ENCODE measurements at places on chromosomes 2 and 18.

GRCh38 chr18:79567481-79568147 is 112.0 kb upstream of the CTDP1 start:
- no peak for ATAC-seq

GRCh38 chr2:45987856-45988255 is 309.4 kb upstream of the EPAS1 start:
- no peak for ATAC-seq

DNA sequence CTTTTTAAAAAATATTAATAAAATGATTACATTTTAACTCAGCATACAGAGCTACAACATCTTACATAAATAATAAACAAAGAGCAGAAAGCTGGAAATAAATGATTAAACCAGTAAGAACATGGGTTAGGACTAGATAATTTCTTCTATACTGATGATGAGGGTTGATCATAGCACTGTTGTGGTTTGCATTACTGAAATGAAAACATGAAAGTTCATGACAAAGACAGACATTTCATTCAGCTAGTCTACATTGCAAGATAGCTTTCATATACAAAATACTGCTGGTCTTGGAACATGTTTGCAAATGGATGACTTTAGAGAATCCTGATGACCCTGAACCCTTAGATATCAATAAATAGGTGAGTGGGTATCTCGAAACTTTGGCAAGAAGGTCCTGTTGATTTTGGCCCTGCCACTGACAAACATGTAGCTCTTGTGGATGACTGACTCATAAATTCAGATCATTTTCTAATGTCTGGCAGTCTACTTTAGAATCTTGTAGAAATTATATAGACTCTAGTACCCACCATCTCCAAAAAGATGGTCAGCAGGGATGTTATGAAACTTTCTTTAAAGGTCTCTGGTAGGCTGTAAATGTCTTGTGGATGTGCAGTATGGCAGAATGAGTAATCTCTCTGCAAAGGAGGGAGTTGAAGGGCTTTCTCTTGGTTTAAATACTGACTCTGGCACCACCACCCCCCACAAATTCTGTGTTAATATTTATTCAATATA is 15.5 kb upstream of the CDC42EP3 start:
- peak; percentile 75 for ATAC-seq

DNA sequence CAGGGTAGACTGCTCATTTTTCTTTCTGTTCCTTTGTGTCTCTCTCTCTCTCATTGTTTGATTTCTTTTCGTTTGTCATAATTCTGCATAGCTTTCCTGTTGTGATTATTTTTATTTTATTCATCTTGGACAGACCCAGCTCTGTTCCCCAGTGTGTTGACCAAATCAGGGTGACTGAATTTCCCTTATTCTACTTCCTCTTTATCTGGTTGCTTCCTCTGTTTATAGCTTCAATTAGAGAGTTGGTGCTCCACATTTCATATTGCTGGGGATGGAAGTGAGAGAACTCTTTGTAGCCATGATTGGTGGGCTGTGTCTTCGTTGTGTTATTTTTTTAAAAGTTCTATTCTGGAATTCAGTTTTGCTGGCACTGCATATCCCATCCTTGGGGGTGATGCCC is 19.1 kb downstream of the PROKR1 start:
- no peak for ATAC-seq

DNA sequence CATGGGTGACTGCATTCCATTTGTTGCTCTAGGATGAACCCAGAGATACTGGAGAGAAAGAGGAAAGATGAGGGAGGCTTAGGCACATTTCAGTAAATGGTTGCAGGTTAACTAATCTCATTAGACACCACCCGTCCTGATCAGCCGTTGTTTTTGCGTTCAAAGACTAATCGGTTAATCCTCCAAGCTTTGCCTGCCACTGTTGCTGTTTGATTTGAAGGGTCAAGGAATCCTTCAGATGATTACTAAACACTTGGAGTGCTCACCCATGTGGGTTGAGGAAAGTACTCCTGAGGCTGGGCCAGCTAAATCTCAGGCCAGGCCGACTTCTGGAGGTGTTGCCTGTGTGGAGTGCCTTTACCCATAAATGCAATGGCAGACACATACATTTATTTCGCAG is 8.6 kb downstream of the SH3RF3 start:
- no peak for ATAC-seq

DNA sequence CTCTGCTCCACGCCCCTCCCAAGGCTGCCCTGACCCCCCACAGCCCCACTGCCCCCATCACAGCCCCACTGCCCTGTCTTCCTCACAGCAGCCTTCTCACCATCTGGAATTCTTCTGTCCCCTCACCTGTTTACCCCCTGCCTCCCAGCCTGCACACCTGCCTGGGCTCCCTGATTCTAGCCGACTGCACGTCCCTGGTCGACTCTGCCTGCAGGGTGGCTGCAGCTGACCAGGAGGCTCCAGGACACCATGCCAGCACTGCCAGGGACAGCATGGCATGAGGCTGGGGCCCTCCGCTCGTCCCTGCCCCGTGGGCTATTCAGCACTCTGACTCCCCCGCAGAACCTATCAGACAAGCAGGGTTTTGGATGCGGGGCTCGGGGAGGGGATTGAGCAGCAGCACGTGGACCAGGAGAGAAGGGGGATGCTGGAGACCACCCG is 254.1 kb downstream of the HDAC4 start:
- ATAC-seq: no peak

- no peak for ATAC-seq
These were observed 1047.8 kb downstream of the SOCS6 start for GRCh38 chr18:71336576-71337210.

DNA sequence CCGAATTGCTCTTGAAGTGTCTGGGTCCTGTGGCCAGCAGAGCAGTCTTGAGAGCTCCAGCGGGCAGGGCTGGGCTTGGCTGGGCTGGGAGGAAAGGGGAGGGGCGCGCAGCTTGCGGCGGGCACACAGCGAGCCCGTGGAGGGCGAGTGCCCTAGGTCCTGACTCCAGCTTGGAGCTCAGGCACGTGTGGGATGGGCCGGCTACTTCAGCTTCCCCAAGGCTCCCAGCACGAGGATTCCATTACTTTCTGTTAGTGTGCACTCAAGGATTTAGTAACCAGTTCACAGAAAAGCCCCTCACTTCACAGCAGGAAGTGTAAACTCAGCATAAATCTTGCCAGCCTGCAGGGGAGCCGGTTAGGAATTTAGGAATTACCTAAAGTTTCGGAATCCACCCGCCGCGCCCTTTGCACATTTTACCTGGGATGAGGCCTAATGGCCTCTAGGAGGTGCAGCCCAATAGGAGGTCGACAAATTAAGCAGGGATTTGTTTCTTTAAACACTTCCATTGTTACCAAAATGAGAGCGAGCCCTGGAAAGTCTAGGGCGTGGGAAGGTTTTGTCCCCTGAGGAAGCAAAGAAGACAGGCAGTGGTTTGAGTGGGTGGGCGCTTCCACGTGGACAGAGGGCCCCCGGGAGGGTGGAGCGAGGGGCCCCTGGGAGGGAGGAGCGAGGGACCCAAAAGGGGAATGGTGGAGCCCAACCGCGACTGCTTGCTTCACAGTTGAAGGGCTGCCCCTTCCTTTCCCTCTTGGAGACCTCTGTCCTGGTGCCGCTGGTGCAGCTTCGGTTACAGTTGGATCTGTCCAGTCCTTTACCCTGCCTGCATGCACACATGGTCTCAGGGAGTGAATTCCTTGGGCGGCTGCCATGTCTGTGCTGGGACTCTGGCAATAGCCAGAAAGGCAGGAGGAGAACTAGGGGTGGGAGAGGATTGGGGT is 93.3 kb downstream of the CTAGE1 start:
- ATAC-seq: no peak

GRCh38 chr2:70931376-70932000 is 4.2 kb upstream of the ATP6V1B1 start:
- no peak for ATAC-seq

DNA sequence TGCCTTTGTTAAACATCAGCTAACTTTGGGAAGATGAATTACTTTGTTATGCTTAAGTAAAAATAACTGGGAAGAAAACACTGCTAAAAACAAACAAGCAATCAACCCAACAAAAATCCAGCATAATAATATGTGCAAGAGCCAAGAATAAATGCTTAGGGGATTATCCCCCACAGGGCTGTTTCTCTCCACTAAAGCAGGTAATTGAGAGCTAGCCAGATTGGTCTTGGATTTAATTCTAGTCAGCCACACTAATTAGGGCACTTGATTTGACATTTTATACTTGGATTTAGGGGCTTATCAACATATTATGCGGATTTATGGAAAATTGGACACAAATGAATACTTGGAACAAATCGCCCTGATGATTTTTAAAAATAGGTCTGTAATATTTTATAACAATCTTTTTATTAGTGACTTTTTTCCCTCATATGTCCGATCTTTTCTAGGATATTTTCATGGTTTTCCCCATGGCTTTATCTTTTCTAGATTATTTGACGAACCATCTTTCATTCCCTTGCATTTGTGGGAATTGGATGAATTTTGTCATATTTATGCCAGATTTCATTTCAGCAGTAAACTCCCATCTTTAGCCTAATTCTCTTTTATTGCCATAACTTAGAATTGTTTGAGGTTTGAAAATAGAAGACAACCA is 199.1 kb upstream of the NXPH2 start:
- no peak for ATAC-seq

DNA sequence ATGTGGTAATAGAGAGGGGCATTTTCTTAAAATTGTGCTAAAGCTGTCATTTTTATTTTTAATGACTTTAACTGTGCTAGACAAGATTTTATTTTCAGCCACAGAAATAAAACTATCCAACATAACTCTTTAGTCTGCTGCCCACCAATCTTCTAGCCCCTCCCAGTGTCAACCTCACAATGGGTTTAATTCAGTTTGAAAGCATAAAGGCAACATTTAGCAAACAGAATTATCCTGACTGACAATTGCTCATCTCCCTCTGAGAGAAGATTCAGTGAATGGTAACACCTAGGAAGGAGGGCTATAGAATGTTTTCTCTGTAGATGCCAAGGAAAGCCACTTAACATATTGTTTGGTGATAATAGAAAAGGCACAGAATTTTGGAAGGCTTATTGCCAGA is 5.2 kb downstream of the ERMN start:
- ATAC-seq: no peak

DNA sequence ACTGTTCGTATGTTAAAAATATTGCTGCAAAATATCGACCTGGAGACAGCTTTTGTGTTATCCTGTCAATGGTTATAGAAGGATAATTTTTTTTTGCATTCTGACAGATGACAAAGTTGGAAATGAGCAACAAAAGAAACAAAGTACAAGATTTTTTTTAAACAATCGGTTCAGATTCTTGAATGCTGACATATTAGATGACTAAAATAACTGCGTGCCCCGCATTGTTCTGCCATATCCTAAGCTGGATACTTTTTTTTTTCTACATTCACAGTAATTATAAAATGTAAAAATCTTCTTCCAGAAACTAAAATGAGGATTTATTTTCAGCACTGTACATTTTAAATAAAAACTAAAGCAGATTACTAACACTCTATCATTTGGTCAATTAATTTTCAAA is 67.1 kb downstream of the ABCG8 start:
- no peak for ATAC-seq

DNA sequence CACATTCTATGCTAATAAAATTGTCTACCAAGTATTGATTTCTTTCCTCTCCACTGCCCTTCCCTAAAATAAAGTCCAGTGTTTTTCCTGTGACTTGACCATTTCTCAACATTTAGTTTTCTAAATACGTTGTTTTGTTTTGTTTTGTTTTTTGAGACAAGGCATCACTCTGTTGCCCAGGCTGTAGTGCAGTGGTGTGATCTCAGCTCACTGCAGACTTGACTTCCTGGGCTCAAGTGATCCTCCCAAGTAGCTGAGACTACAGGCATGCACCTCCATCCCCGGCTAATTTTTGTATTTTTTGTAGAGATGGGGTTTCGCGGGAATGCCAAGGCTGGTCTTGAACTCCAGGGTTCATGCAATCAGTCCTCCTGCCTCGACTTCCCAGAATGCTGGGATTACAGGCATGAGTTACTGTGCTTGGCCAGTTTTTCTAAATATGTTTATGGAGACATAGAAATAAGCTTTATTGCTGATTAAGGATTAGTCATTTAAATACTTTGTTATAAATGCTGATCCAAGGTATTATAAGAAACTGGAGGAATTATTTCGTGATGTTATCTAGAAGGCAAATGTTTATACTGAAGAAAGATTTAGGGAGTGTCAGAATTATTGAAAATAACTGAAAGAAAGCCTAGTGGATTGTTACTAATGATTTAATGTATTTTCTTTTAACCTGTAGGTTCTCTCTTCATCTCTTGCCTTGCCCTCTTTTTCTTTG is 5.7 kb upstream of the HTR2B start:
- no peak for ATAC-seq

- no peak for ATAC-seq
These were observed 103.6 kb upstream of the FZD7 start for GRCh38 chr2:201930043-201930442.

DNA sequence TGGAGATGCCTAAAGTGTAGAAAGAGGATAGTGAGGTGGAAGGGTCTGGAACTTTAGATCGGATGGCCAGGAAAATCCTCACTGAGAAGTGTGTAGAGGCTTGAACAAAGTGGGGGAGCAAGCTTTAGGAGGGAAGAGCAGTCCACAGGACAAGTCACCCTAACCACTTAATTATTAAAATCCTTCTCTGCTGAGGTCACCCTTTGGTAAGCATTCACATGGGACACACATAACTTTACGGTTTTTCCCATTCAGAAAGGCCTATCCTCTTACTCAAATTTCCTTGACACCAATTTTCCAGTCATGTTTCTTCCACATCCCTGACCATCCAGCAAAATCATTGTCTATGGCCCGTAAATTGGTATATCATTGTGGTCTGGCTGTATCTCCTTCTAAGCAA is 31.0 kb upstream of the ZEB2 start:
- no peak for ATAC-seq
